ENCODE measurements at places on chromosomes 5 and 9.

DNA sequence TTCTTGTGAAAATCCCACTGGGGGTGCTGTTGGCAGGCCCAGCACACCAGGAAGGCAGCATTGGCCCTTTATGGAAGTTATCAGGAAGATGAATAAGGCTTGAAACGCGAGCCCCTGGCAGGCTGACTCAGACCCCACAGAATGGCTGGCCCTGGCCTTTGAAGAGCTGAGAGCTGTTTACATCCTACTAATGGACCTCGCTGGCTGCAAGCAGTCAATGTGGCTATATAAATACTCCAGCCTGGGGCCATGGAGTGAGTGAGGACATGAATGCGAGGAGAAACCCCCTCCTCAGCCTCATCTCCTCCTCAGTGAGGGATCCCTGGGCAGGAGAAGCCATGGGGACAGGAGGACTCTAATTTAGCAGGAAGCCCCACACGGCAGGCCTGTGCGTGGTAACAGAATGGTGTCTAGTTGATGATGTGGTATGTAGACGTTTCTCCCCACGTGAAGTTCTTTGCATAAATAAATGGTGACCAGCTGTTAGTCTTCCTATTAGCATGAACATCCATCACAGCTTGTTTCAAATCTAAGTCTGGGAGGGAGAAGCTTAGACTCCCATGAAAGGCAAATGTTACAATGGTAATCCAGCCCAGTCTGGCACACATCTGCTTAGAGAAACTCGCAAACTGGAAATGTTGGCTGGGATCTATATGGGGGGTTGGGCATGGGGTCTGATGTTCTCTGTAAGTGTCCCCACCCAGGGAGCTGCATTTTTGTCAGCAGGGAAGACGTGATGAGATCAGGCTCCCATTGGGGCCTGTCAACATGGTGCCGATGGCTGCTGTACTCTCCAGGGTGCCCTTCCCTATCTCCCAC lies 175.1 kb upstream of the PITX1 start:
- no peak overlapping the region for H3K27ac ChIP-seq
- H3K4me1 ChIP-seq: peaks cover 5% of the 10 kb centered on the region
- H3K36me3 ChIP-seq: no peaks in the 10 kb centered on the region
- no peak for DNase-seq
- H3K4me3 ChIP-seq: no peak overlapping the region
- H3K27me3 ChIP-seq: no peaks in the 10 kb centered on the region

DNA sequence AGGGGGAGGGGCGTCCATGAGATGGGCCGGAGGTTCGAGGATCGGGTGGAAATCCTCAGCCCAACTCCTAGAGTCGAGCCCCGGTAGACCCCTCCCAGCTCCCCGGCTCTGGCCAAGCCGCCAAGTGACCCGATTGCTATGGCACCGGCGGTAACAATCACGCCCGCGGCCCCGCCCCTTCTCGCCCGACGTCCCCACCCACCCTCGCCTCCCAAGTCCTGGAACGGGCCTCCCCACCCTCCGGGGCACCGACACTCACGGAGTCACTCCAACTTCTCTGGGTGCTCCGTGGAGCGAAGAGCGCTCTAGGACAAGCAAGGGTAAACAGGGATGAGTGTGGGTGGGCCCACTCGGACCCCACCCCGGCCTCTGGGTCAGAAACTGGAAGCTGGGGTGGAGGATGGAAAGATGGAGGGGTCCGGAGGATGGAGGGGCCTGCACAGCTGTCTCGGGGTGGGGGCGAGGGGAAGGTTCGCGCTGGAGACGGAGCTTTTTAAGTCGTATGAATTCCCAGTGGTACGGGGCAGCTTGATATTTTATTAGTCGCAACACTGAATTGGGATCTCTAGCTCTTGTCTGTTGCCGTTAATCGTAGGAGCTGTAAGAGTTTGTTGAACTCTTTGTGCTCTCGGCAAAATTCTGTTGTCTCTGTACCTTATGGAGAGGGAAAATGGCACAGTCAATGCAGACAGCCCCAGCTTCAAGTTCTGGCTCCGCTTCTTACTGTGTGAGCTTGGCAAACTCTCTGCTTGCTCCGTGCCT lies at the start of gene SPACA9:
Gene SPACA9, plus strand, starts transcription at position 204 of the 762 bp plus-strand sequence. CDS start 5,050 bp downstream, outside the sequence.
- no peak for DNase-seq
- peak within 1 kb of the TSS; percentile 87 for H3K4me3 ChIP-seq
- no peaks in the 10 kb centered on the region for H3K36me3 ChIP-seq
- H3K27ac ChIP-seq: peak within 1 kb of the TSS; percentile 81

DNA sequence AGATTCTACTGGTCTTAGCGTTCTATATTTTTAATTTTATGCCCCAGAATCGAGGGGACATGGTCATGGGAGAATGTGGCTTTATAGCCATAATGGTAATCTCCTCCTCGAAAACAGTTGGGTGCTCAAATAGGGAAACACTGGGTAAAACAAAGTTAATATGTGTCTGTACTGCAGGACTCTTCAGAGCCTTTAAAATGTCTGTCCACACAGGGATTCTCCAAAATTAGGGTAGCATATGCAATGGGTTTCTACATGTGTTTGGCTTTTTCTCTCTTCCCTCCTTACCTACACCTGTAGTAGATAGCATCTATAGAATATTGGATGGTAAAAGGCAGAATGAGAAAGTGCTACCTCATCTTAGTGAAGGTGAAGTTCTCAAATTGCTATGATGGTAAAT lies 130.0 kb upstream of the NR3C1 start:
- no peaks in the 10 kb centered on the region for H3K27me3 ChIP-seq
- H3K27ac ChIP-seq: no peak overlapping the region
- H3K4me3 ChIP-seq: no peak overlapping the region
- peaks cover 12% of the 10 kb centered on the region for H3K4me1 ChIP-seq

DNA sequence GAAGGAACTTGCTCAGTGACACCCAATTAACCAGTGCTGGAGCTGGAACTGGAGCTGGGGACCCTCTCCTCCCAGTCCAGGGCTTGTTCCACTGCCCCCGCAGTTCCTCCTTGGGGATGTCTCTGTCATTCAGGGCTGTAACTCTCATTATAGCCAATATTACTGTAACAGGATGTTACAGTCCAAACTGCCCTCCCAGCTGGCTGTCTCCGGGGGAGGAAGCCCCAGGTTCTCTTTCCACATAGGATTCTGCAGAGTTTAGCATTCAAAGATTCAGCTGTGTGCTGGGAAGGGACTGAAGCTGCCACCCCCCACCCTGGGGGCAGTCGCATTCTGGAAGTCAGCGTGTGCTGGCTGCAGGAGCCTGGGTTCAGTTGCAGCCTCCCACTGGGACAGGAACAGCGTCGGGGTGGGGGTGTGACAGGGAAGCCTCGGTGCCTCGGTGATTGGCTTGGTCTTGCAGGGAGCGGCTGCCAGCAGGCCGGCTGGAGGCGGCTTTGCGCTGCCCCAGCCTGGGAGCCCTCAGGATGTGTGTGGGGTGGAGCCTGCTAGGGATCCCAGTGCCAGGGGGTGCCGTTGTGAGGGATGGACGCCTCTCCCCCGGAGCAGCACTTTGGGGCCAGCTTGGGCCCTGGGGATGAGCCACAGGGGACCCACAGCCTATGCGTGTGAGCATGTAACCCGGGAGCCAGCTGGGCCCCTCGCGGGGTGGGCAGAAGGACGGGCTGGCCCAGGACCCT lies 101.1 kb downstream of the RGS3 start:
- peak overlapping the region; percentile 87 for H3K4me3 ChIP-seq
- H3K4me1 ChIP-seq: peaks cover 26% of the 10 kb centered on the region
- peak overlapping the region; percentile 84 for H3K27ac ChIP-seq

DNA sequence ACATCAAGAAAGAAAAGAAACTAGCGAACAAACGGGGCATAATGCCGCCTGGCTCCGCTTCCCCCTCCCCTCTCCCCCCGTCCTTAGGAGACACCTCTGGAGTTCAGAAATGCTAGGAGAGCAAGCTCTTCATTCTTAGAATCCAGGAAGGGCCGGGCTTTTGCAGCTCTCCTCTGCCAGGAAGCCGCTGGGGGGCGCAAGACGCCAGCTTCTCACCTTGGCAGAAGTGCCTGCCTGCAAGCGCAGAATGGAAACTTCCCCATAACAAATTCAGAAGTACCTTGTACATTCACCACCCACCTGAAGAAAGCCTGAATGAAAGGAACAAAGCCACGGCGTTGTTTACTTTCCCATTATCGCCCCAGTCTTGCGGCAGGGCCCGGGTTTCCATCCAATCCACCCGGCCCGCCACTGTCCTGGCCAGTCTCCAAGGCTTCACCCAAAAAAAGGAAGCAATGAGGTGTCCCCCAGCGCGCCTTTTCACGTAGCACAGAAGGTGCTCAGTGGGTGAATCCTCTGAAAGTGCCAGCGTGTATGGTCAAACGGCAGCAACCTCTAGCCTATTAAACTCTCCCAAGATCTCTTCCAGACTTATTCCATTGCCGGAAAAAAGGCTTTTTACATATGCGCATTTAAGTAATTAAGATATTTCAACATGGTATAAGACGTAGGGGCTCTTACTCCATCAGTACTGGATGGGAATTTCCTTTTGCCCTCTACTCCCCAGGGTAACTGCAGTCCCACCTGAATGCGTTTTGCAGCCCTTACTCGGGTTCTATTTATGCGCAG lies 1.6 kb upstream of the GADD45G start:
- peaks cover 29% of the 10 kb centered on the region for H3K4me1 ChIP-seq
- peaks cover 38% of the 10 kb centered on the region for H3K27me3 ChIP-seq

GRCh38 chr9:32823101-32823500 lies 39.8 kb downstream of the TMEM215 start:
- no peak overlapping the region for H3K27ac ChIP-seq
- no peaks in the 10 kb centered on the region for H3K36me3 ChIP-seq
- no peak overlapping the region for H3K4me3 ChIP-seq
- peaks cover 5% of the 10 kb centered on the region for H3K27me3 ChIP-seq

DNA sequence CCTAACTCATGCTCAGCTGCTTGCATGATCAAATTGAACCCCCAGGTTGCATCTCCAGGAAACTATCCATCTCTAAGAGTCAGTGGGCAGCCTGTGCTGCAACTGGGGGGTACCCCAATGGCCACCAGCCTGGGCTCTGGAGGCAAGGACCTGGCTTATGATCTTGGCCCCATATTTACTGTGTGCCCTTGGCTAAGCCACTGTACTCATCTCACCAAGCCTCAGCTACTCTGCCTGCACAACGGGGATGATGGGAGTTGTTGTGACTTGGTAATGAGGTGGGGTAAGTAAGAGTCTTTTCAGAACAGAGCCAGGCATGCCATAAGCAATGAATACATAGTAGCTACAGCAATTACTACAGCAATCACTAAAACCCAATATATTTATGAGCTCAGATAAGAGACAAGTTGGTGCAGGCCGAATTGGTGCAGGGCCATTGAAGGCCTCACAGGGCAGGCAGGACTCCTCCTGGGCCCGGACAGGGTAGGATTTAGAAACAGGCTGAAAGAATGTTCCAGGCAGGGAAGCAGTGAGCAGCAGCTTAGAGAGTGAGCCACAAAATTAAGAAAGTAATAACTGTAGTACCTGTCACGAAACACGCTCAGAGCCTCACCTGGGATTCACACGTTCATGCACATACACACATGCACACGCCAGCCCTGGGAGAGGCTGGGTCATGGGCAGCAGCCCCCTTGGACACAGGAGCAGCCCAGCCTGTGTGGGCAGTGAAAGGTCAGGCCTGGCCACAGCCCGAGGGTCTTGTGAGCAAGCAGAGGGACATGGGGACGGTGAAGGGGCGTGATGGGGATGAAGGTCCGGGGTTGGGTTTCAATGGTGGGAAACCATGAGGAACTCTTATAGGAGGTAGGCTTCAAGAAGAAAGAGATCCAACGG lies 74.1 kb downstream of the PAX5 start:
- DNase-seq: no peak
- H3K27me3 ChIP-seq: peaks cover 14% of the 10 kb centered on the region
- no peaks in the 10 kb centered on the region for H3K36me3 ChIP-seq
- no peak overlapping the region for H3K27ac ChIP-seq
- H3K4me1 ChIP-seq: peaks cover 10% of the 10 kb centered on the region

DNA sequence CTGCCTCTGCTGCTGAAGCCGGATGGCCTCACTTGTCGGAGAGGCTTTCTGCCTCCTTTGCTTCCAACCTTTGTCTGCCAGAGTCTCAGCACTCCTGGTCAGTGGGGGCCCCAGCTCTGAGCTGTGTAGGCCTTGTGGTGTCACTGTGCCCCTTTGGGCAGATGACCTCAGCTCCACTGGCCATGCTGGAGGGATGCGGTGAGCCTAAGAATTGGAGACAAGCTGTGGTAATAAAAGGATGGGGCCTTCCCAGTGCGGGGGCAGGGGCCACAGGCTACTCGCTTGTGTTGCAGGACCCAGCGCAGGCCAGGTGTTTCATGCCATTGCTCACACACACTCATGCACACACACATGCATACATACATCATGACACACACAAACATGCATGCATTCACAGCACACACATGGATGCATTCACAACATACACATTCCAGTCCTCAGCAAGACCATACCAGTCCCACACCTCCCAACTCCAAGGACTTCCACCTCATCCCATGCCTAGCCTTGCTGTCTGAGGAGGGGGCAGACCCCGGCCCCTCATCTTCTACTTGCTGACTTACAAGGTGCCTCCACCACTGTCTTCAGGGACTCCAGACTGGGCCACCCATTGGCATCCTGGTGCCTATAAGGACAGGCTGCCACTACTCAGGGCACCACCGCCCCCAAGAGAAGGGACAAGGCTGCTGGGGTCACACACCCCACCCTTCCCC lies 237.7 kb downstream of the SYK start:
- no peak for DNase-seq
- H3K4me3 ChIP-seq: no peak overlapping the region
- peaks cover 3% of the 10 kb centered on the region for H3K27me3 ChIP-seq

GRCh38 chr5:95836544-95836943 lies 14.0 kb upstream of the GLRX start:
- H3K27me3 ChIP-seq: no peaks in the 10 kb centered on the region
- DNase-seq: no peak
- H3K27ac ChIP-seq: no peak overlapping the region
- no peaks in the 10 kb centered on the region for H3K36me3 ChIP-seq
- H3K4me3 ChIP-seq: no peak overlapping the region
- peaks cover 8% of the 10 kb centered on the region for H3K4me1 ChIP-seq

DNA sequence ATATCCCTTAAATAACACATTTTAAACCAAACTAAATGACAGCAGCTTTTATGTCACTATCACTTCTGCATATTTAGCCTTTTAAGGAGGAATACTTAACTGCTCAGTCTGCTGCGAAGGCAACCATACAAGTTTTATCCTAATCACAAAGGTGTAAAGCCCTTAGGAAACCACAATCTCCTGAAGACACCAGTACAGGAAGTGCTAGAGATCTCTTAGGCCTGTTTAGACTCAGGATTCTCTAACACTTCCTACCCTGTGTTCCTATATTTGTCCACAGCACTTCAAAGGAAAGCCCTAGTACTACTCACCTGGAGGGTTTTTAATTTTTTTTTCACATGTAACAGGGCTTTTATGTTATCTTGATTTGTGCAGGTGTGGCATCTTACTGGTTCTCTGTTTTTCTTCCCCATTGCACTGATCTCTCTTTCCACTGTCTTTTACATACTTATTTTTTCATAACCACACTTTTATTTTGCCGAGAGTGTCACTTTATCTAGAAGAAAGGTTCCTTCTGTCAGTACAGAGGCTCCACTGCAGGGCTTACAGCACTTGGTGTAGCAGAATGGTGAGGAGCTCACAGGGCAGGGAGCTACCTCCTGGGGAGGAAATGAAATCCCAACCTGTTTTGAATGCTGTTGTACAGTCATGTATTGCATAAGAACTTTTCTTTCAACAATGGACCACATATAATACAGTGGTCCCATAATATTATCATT lies 1060.6 kb upstream of the ACO1 start:
- no peaks in the 10 kb centered on the region for H3K27me3 ChIP-seq
- no peaks in the 10 kb centered on the region for H3K4me1 ChIP-seq
- H3K4me3 ChIP-seq: no peak overlapping the region
- H3K36me3 ChIP-seq: no peaks in the 10 kb centered on the region
- H3K27ac ChIP-seq: no peak overlapping the region

Measured in keratinocyte (primary cell).